ENCODE measurements at places on chromosomes 5 and 9. TPM values are rescaled to one million over a fixed set of nuclear protein-coding genes. Genes with fewer than 3 reads are reported as not detected.

GRCh38 chr9:93594041-93594756 lies 17.8 kb downstream of the PHF2 start:
- no peak for DNase-seq

DNA sequence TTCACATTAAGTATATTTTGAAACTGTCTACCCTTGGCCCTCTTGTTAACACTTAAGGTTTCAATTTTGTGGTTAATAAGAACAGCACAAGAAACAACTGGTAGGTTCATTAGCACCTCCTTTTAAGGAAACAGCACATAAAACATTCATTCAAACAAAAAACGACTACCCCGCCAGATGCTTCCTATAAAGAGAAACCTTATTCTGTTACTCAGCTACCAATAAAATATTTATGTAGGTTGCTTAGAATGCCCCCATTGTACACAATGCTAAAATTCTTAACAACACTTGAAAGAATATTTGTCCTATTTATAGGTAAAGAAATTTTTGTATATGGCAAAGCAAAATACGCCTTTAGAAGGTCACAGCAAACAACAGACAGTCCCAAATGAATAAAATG lies 23.2 kb downstream of the CDK5RAP2 start:
- DNase-seq: no peak

ALDOB gene
- 0.51 TPM for polyA plus RNA-seq

- no peak for DNase-seq
Observed at GRCh38 chr9:77575785-77576184, 72.3 kb downstream of the GNA14 start.

DNA sequence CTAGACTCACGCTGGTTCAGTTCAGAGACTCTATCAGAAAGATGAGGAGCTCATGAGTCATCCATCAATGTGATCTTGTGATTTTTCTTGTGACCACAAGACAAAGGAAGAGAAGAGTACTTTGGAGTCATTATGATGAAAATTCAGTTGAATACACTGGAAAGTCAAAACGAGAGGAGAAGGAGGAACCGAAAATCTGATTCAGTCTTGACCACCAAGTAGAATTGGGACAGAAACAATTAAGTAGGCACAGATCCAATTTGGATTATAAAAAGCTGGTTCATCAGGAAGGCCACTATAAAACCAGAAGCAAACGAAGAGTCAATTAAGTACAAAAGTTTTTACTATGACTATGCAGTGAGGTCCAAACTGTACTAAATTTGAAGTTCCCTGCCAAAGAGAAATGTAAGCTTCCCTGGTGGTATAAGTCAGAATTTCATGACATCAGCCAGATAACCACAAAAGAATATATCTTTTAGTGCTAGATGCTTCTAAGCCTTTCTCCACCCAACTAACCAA lies 90.9 kb downstream of the THBS4 start:
- no peak for DNase-seq

- DNase-seq: no peak
Observed at GRCh38 chr5:10592601-10593000, 28.7 kb downstream of the ANKRD33B start.

DNA sequence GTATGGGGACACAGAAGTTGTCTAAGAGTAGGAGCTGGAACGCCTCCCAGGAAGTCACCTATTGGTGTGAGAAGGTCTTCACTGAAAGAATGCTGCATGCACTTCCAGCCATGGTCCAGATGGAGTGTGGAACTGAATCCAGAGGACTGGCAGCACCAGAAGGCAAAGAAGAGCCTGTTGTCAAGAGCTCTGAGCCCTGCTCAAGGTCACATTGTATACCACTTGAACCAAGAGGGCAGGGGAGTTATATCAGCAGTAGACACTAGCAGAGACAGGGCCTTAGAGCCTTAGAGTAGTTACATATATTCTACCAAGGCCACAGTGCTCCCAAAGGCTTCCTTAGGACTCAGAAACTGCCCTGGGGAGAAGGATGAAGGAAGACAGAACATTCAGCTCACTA lies 130.8 kb upstream of the POC5 start:
- DNase-seq: no peak

CNTNAP3B gene
- 5.6 TPM for polyA plus RNA-seq

GRCh38 chr9:114030364-114030763 lies 47.7 kb downstream of the AMBP start:
- no peak for DNase-seq

DNA sequence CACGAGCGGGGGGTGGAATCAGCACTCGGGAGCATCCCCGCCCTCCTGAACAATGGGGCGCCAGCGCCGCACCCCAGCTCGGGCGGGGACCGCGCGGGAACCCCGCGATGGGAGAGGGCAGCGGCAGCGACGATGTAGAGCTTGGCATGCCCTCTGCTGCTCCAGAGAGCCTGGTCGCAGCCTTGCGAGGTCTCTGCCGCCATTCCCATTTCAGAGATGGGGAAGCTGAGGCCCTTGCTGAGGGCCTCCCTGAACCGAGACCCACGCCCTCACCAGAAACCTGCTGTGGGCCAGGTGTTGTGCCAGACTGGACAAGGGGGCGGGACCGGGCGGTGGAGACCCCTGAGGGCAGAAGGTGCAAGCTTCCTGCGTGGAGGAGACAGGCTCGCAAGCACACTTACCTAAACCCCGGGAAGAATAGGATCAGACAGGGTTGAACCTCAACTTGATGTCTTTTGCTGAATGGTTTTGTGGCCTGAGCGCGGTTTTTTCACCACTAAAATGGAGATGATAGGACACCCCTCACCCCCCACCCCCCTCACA lies 647 bp upstream of the MEGF9 start:
- no peak for DNase-seq

DNA sequence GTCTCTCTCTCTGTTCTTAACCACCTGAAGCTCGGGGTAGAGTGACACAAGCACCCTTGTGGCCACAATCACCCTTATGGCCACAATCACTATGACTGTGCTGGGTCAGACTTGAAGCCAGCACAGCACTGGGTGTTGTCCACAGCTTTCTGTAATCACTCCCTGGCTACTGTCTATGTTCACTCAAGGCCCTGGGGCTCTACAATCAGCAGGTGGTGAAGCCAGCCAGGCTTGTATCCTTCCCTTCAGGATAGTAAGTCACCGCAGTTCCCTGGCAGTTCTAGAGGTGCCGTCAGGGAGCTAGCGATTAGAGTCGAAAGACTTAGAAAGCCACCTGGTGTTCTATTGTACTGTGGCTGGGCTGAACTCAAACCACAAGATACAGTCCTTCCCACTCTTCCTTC lies 44.2 kb downstream of the GDA start:
- no peak for DNase-seq

DNA sequence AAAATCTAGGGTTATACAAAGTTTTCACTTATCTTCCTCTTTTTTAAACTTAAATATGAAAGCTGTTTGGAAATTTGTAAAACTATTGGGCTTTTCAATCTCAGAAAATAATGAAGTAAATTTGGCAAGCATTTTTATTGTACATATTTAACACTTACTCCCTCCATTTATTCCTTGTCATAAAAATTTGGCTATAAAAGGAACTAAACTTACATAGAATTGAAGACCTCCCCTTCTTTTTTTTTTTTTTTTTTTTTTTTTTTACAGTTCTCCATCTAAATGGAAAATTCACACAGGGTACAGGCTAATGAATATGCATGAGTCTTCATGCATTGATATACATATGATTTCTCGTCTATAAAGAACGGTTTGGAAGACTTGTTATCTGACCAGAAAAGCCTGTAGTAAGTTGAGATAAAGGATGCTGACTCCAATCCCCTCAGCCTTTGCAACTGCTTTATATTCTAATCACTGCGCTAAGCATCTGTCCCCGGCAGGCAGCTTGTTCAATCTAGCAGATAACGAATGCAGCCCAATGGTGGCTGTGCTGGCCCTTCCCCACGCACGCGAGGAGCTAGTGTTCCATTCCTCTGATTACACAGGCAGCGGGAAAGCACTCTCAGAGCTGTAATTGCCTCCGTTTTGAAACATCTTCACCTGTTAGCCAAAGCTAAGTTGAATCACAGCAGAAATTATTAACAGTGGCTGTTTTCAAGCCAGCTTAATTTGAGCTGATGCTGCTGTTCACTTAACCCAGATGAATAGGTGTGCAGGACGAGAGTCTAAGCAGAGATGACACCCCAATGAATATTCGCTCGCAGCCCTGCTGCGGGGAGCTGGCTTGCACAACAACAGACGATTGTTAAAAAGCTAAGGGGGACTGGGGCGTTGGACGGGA lies 453.8 kb upstream of the ZNF608 start:
- no peak for DNase-seq
